Stimulated activated CD8-positive, alpha-beta memory T cell treated with anti-CD3 and anti-CD28 coated beads, Interleukin-7, amount 100 ng/mL, for 24 hours (primary cell): ENCODE measurements at places on chromosomes 2 and 18.

- DNase-seq: no peak
These were observed 30.1 kb upstream of the SNTG2 start for GRCh38 chr2:920573-920972.

DNA sequence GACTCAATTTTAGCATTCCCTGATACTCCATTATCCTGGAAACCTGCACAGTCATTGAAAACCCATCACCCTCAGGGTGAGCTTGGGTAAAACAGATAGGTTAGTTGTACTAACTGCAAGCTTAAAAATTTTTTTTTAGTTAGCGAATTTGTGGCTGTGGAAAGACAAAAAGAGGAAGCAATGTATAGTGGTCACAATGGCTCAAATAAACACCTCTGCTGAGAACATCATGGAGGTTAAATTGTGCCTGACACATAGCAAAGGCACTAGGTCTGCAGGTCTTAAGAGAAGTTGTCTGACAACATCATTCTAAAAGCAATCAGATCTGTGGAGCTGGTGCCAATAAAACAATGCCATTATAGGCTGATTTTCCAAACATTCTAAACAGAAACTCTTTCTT is 84.4 kb upstream of the CAVIN2 start:
- DNase-seq: no peak

DNA sequence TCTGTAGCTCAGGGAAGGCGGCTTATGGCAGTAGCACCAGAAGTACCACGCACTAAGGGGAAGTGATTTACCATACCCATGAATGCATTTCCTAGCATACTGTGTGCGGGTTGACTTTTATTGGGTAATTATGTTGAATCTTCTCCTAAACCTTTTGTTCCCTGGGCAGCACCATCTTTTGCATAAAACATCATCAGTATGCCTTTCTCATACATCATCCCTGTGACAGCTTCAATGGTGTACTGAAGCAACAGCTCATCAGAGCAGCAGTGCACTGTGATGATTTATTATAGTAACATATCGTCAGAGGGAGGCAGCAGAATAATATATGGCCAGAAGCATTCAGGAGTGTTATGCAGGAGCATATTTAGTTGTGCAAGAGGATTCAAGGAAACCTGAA is 204.9 kb downstream of the CDH7 start:
- no peak for DNase-seq

GRCh38 chr2:196331143-196331542 is 159.8 kb upstream of the STK17B start:
- no peak for DNase-seq

DNA sequence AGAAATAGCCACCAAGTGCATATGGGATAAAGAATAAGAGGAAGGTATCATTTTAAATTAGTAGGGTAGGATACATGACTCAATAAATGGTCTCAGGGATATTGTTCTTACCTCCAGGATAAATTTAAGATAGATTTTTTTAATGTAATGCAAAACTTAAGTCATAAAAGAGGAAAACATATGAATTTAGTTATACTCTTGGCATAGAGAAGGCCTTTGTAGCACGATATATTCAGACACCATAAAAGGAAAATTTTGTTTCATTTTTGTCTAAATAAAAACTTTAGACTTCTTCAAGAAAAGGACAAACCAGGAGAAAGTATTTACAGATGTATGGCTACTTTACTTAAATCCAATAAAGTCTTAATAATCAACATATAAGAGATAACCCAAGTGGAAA is 78.5 kb upstream of the CAB39 start:
- DNase-seq: no peak

GRCh38 chr2:43078781-43079755 is 147.3 kb downstream of the ZFP36L2 start:
- DNase-seq: no peak

DNA sequence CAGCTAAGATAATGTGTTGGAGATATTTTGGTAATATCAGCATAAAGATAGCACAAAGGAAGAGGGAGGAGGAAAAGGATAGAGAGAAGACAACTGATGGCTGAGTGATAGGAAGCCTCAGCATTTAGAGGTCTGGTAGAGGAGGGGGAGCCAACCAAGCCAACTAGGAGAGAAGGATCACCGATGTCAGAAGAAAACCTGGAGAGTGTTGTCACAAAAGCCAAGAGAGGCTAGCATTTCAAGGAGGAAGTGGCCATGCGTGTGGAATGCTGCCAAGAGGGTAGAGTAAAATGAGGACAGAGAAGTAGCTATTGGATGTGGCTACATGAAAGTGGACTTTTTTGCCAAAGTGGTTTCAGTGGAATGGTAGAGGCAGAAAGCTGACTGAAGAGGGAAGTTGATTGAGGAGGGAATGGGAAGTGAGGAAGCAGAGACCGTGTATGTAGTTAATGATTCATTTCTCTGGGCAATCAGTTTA is 34.3 kb downstream of the LCLAT1 start:
- DNase-seq: no peak

- DNase-seq: no peak
These were observed 28.9 kb downstream of the RAB31 start for GRCh38 chr18:9737006-9737405.

DNA sequence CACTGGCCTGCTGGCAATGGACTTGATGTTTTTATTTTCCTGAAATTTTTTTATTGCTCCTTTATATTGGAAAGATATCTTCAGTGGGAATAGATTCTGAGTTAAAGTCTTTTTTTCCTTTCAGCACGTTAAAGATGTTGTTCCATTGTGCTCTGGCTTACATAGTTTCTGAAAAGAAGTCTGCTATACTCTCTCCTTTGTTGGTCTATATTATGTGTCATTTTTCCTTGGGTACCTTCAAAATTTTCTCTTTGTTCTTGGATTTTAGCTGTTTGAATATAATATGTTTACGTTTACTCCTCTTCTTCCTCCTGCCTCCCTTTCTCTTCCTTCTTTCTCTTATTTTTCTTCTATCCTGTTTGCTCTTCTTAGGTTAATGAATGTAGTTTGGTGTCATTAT is 105.5 kb downstream of the CAPN13 start:
- no peak for DNase-seq

DNA sequence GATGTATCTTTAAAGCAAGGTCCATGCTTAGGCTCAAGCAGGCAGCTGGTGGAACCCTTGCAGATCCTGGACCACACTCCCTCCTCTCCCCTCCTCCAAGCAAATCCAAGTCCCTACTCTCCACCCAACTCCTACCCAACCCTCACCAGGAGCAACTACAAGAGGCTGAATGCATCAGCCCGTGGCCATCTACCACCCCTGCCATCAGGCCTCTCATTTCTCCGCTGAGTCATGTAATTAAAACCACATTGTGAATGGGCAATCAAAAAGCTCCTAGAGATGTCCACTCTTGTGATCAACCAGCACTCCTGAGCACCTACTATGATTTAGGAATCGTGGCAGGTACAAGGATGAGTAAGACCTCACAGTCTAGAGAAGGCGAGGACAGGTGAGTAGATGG is 142.2 kb upstream of the CAPN13 start:
- no peak for DNase-seq
